Breast epithelium (tissue), 4 donors: ENCODE measurements at places on chromosomes 12 and 14.

DNA sequence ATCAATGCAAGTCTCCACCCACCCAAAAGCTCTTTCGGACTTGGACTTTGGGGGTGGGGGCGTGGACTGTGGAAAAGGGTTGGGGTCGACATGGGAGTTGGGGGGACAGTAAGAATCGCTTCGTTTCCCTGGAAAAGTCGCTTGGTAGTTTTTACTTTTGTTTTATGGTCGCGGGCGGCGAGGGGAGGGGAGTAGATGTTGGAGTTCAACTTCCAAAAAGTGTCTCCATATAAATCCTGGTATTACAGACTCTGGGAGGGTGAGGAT is 568 bp upstream of the BCL11B start:
- DNase-seq, result no peak

DNA sequence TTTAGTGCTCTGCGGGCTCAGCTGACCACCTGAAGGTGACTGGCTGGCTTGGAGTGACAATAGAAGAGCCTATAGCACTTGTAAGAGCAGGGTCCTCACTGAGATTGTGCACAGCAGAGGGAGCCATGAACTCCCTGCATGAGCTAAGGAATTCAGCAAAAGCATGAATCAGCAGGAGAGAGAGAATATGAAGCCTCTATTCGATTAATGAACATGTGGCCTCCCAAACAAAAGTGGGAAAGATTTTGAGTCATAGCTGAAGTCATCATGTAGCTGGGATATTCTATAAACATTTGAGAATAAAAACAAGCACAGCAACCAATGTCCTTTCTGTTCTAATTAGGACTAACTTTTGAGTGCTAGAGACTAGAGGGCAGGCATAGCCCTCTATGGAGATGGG is 626.6 kb downstream of the DIO2 start:
- no peak for DNase-seq

DNA sequence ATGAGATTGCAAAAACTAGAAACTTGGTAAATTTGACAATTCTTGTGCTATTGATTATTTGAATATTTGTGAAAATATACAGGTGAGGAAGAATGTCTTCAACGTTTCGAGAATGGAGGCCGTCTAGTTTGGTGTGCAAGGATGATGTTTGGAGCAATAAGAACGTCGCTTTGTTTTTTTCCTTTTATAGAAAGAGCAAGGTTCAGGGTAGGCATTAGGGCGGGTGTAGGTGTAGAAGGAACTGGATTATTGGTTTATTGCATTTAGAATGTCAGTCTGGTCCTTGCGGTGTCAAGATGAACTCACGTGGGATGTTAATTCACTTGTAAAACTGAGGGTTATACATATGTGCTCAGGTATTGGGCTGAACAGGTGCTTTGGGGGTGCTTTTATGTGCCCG is 1.1 kb downstream of the RPS26 start:
- no peak for DNase-seq

DNA sequence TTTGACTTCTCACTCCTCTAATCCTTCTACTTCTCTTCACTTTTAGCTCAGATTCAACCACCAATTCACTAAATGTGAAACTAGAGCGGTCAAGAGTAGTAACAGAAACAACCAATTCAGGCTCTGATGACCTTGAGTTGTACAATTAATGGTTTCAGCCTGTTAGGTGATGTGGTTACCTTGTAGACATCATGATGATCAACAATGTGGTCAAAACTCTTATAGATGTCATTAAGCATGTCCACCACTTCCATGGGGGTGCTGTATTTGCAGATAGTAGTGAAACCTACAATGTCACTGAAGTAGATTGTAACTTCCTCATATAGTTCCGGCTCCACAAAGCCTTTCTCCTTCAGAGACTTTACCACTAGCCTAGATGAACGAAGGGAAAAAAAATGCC is 54.1 kb upstream of the PLBD1 start:
- no peak for DNase-seq

DNA sequence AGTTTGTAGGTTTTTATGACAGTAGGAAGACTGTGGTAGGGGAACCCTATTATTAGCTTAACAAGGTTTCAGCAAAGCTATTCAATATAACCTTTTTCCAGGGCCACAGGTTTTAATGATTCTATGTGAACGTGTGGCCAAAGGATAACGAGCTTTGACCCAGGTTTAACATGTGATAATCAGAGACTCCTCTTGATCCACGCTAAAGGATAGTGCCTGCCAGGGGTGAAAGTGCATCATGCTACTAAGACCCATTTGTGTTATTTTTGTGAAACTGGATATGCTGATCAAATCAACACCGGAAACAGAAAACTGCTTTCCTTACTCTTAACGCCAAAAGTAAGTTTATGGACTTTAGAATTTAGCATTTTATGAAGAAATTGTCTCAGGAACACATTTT is 909 bp upstream of the TAOK3 start:
- DNase-seq, result no peak
